ENCODE measurements at places on chromosomes 11 and 22.
A peak's percentile ranks its signal among the peaks of the same experiment; 100 is the strongest.

GRCh38 chr11:126624506-126624905 is 269.0 kb downstream of the ST3GAL4 start:
- DNase-seq = no peak

DNA sequence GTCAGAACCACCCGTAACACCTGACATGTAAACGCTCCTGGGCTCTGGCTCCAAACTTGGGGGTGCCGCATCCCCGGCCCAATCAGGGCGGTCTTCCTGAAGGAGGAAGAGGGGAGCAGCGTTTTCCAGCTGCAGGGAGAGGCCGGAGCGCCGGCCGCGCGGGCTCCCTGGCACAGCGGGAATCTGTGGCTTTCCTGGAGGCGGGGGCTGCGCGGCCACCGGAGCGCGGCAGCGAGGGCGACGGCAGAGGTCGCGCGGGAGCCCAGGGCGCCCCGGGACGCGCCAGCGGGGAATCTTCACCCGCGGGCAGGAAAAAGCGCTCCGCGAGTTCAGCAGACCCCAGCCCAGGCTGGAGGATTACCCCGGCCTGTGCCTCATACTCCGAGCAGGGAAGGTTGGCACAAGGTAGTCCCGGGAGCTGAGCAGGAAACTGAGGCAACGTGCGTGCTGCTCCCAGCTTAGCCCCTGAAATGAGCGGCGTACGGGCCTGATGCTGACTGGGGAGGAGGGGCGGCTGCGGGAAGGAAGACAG is 600 bp upstream of the ESAM start:
- no peak for DNase-seq

DNA sequence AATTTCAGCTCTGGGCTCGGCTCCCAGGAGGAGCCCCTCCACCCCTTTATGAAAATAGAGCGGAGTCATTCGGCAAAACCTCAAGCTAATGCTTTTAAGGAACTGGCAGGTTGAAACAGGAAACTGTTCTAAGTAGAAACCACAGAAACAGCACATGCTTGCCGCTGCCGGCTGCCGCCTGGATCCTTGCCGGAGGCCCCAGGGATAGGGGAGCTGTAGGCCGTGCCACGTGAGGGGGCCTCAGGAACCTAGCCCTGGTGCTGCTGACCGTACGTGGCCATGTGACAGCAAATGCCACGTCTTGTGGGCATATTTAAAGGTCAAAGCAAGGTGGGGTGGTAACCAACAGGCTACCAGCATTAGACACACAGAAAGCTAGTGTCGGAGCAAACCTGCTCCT is 77.9 kb upstream of the TIMP3 start:
- DNase-seq = no peak

DNA sequence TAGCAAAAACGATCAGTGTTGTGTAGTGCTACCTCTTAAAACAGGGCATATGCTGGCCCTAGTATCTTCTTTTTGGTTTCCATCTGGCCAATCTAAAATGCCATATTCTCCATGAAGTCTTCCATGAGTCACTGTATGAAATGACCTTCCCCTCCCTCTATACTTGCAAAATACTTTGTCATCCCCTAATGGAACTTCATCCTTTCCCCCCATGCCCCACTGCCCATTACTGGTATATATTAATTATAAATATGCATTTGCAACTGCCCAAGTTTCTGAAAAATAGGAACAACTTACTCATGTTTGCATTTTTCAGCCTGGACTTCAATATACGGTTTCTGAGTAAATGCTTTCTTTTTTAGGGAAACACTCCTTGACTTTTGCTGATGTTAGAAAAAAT is 4.5 kb downstream of the APIP start:
- no peak for DNase-seq

GRCh38 chr11:72576661-72577060 is 97.6 kb downstream of the PDE2A start:
- DNase-seq = no peak

GRCh38 chr22:42270510-42271190 is at the start of gene TCF20:
Gene TCF20, minus strand, starts transcription at chr22:42270653. Its CDS starts 55,348 bp downstream, at chr22:42215305.
- DNase-seq = peak; percentile 56

DNA sequence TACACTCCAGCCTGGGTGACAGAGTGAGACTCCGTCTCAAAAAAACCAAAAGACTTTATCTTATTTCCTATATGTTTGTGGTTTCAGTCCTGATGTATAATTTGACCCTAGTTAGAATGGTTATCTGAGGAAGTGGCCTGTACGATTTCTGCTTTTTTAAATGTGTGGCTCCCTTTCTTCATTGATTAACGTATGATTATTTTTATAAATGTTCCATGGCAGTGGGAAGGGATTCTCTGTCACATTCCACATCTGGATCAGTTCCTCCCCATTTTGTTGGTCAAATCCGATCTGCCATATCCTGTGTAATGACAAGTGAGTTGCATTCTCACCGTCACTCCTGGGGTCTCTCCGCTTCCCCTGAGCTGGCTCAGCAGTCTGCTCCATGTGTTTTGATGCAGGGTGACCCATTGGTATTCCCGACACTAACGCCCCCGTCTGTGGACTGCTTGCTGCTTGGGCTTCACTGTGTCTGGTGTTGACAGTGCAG is 20.3 kb downstream of the NEAT1 start:
- no peak for DNase-seq

DNA sequence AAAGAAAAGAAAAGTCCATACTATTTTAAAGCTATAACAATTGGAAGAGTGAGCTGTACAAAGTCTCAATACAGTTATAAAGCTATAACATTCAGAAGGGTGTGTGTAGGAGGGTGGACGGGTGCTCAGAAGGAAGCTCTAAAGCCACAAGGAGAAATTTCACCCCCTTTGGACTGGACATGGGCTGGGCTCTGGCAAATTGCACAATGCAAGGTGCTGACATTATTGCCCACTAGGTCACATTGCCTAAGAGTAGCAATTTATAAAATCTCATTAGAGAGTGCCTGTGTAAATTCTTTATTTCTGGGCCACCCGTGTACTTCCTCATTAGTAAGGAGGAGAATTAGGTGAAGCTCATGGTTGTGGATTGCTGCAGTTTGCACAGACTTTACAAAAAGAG is 5.7 kb upstream of the APOBEC3A start:
- no peak for DNase-seq

- no peak for DNase-seq
Observed at GRCh38 chr11:76307396-76307795, 73.5 kb downstream of the THAP12 start.

DNA sequence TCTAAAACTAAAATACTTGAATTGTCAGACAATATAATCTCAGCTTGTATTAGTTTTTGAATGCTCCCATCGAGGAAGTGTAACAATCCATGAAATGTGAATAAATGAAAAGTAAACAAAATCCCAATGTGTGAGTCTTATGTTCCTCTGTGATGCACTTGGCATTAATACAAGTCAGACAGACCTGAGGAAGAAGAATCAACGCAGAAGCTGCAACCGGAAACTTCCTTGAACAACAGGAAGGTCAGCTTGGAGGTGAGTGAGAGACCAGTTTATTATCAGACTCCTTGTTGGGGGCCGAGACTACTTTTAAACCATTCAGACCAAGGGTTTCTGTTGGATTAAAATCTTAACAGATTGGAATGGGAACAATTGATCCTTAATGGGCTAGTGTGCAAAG is 24.2 kb downstream of the NUP50 start:
- DNase-seq = no peak

DNA sequence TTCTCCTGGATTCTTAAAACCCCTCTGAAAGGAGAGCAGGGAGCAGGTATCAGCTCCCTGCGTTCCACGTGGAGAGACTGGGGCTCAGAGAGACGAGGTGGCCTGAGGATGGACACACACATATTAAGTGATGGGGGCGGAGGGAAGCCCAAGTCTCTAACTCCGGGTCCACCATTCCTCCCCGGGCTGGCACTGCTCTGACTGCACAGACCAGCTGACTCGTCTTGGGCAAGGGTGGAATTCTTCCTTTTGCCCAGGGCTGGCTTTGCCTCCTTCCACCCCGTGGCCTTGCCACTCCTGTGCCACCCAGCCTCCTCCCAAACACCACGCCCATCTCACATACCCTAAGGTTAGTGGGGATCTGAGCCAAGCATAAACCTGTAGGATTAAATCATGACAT is 65.0 kb downstream of the BUD13 start:
- no peak for DNase-seq

DNA sequence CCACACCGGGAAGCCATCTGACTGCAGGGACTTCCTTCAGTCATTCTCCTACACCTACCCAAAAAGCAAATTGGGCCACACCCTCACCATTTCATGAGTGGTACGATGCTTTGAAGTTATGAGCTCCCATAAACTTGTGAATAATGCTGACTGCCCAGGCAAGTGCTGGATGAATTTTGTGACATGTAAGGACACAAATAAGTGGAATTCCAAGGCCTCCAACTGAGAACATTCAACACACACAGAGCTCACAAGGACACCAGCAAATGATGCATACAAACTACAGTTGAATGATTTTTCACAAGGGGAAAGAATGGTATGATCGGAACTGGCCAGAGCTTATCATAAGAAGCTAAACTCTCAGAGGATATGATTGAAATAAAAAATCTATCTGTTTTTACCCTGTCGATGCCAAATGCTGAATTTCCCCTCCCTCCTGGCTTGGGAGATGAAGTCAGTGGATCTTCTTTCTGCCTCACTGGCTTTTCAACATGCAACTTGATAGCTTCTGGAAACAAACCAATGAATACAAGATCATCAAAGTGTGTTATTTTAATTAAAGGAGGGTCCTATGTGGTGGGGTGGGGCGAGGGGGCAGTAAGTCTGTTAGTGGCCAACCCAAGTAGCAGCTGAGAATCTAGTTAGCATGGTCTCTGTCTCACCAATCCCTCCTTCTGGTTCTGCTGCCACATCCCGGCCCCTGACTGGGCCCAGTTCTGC is 123.8 kb downstream of the WT1 start:
- DNase-seq = no peak

GRCh38 chr11:31509051-31509428 is 382 bp downstream of the IMMP1L start:
- no peak for DNase-seq

DNA sequence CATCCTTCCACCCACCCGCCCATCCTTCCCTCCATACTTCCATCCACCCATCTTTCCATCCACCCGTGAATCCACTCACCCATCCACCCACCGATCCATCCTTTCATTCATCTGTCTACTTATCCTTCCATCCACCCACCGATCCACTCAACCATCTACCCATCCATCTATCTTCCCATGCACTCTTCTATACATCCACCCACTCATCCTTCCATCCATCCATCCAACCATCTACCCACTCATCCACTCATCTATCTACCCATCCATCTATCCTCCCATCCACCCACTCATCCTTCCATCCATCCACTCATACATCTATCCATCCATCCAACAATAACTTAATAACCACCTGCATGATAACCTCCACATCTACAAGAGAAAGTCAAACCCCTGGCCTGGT is 47.3 kb downstream of the WNT7B start:
- DNase-seq = no peak

- no peak for DNase-seq
Observed at GRCh38 chr11:76064192-76064591, 142.1 kb downstream of the WNT11 start.

DNA sequence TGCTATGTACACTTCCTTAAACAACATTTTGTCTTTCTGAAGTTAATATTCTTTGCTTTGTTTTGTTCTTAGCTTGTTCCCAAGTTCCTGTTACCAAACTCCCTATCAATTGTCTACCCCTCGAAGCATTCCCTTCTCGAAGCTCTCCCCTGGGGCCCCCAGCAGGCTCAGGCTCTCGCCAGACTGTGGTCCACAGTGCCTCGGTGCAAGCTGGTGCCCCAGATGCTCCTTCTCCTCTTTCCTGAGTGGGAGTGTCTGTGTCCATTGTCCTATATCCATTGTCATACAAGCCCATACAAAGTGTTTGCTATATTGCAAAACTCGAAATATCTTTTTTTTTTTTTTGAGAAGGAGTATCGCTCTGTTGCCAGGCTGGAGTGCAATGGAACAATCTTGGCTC is 51.7 kb upstream of the RTL6 start:
- DNase-seq = no peak

DNA sequence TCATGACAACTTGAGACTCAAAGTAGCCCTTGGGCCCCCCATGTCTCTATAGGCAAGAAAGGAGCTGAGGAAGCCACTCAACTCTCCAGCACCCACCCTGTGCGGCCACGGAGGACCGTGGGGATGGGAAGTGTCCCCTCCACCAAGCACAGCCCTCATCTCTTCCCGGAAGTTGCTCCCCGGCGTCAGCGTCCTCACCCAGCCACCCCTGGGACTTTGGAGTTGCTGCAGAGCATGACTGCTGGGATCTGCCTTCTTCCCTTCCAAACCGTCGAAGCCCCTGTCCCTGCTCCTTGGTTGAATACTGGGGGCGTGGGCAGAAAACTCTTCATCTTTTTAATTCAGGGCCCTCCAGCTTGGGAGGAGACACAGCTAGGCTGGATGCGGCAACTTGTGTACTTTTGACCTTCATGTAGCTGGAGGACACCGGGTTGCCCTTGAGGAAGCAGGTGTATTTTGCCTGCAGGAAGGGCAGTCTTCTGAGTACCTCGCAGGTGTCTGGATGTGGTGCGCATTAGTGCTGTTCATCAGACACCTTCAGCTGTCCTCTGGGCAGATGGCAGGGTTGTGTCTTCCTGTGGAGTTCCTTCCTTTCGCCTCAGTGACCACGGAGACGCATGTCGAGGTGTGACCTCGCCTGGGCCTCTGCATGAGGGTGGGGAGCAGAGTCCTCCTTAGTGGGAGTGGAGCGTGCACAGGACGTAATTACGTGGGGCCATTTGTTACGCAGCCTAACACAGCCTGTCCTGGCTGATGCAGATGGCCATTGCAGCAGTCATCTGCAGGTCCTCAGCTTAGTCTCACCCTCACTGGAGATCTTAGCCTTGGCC is 12.2 kb upstream of the IFITM3 start:
- no peak for DNase-seq

- DNase-seq = no peak
Observed at GRCh38 chr11:114076921-114077331, 17.4 kb downstream of the ZBTB16 start.

- no peak for DNase-seq
Observed at GRCh38 chr11:130815956-130816355, 100.3 kb downstream of the SNX19 start.

DNA sequence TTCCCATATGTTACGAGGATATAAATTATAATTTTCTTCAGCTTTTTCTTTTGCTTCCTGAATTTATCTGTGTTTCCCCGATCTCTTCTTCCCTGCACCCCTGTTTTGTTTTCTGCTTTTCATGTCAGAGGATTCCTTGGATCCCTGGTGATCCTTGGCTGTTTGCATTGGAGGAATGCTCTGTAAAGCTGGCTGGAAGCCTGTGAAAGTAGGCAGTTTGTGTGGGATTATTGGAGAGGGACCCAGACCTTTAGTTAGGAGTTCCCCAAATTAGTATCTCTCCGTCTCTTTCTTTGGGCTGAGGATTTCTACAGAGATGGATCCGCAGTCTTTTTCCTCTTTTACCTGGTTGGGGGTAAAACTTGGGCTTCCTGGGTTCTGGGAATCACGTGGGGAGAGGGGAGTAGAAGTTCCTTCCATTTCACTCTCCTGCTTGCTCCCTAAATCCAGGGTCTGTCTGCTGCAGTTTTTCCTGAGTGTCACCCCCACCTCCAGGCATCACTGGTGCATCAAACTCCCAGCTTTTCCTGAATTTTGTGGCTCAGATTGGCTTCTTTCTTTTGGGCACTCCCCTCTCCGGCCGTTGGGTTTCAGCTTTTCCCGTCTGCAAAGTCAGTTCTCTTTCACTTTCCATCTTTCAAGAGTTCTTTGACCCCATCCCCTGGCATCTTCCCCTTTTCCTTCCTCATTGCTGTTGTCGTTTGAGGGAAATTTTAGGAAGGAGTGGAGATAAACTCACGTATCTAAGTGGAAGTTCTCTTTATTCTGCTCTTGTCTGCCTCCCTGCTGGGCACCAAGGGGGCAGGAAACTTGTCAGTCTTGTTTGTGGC is 79.1 kb upstream of the ALX4 start:
- DNase-seq = no peak

Data from stimulated activated CD4-positive, alpha-beta T cell treated with anti-CD3 and anti-CD28 coated beads, Interleukin-1b, Interleukin-23, amount 100 ng/mL, for 1 hour (primary cell).